Cortex of kidney (tissue), 1 donor: ENCODE measurements at places on chromosomes 12 and 14.

DNA sequence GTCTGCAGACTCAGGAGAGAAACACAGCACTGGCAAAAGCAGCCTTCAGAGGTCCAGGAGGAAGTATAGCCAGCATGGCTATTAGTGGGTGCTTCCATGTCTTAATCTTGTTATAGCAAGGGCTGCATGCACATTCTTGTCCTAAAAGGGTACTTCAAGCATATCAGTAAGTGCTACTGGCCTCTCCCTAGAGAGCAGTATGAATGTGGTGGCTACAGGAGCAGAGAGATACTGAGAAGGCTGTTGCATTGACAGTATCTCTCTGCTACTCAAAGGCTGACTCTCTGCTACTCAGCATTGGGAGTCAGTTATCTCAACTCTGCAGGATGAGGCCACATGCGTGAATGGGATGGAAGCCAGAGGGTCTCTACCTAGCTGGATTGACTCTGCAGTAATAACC lies 2.0 kb downstream of the GARIN6 start:
- no peak for DNase-seq

- no peak for DNase-seq
Observed at GRCh38 chr14:93834699-93835371, 46.5 kb upstream of the PRIMA1 start.

GRCh38 chr14:67137744-67138371 lies 51.4 kb upstream of the GARIN2 start:
- no peak for DNase-seq

DNA sequence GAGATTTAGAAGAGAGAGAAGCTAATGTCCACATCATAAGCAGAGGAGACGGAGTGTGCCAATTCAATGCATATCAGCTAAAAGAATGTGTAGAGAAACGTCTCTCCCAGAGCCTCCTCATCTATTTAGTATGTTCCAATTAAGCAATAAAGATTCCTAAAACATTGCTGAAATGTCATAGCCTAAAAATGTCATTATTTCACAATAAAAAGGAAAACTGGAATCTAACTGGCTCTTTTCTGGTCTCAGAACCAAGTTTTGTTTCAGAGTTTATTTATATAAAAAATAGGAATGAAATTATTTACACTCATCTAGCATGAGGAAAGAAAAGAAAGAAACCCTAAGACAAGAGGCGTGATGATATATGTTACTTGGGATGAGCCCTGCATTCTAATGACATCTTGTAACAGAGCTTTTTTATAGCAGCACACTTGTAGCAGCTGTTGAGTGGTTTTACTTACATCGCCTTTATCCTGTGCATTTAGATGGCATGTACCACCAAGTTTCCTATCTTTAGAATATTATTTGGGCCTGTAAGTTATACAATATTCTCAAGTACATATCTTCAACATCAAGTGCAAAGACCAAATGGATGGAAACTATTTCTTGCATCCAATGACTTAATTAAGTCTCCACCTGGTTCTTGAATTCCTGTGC lies 266.3 kb upstream of the PRKD1 start:
- no peak for DNase-seq

DNA sequence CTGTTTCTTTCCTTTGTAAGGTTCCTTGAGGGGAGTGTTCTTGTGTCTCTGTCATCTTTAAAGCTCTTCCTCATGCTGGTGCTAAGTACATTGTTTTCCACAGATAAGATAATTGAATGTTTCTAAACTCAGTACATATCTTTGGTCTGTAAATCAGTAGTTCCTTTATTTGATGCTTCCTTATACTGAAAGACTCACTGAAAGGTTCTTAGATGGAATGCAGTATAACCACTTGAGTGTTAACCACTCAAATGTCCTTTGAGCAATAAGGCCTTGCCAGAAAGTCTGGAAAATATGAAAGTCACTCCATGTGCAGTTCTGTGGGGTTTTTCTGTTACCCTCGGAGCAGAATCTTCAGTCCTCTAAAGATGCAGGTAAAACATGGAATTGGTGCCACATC lies 23.0 kb upstream of the RNU6-8 start:
- DNase-seq = no peak

DNA sequence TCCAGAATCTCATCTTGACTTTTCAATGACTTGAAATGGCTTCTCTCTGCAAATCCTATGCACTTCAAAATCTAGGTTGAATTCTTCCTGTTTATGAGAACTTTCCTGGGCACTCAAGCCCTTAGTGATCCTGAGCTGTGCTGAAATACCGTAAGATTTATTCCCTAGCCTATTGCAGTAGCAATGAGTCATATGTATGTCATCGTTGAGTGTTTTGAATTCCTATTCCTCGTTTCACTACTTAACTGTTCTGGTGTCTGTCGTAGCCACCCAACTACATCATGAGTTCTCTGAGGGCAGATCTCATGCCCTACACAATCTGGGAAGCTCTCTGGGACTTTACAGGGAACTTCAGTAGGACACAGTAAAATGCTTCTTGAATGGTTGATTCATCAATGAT lies 190.8 kb upstream of the TMEM132C start:
- DNase-seq = no peak

- DNase-seq = no peak
Observed at GRCh38 chr14:21406213-21406612, 22.4 kb upstream of the SUPT16H start.

GRCh38 chr12:52493172-52493571 lies at the start of gene KRT6A:
Gene KRT6A (minus strand): TSS chr12:52493257. CDS start chr12:52493188, 69 bp downstream.
- no peak for DNase-seq

- DNase-seq = no peak
Observed at GRCh38 chr12:107749083-107749482, 11.9 kb downstream of the PRDM4 start.

DNA sequence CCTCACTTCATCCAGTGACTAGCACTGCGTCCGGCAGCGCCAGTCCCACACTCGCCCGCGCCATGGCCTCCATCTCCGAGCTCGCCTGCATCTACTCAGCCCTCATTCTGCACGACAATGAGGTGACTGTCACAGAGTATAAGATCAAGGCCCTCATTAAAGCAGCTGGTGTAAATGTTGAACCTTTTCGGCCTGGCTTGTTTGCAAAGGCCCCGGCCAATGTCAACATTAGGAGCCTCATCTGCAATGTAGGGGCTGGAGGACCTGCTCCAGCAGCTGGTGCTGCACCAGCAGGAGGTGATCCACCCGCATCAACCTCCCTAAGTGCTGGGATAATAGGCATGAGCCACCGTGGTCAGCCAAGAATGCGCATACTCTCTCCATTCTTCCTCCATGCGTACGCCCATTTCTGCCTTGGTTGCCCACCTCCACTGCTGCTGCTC lies 59.9 kb downstream of the IRF2BPL start:
- no peak for DNase-seq

GRCh38 chr12:94674051-94674451 lies 23.7 kb upstream of the TMCC3 start:
- DNase-seq = no peak

- no peak for DNase-seq
Observed at GRCh38 chr14:67416085-67416484, 4.1 kb upstream of the PLEK2 start.
